AG08395 (cell line): ENCODE measurements at places on chromosomes 16 and 17.

- no peak for DNase-seq
Measured at GRCh38 chr17:1070411-1070810, 73.5 kb downstream of the TIMM22 start.

- DNase-seq, result no peak
Measured at GRCh38 chr16:25625620-25626019, 66.1 kb upstream of the HS3ST4 start.

- no peak for DNase-seq
Measured at GRCh38 chr16:31352376-31353115, 2.4 kb upstream of the ITGAX start.

GRCh38 chr16:70151391-70151790 lies 22.2 kb upstream of the CLEC18C start:
- DNase-seq, result peak; percentile 2

DNA sequence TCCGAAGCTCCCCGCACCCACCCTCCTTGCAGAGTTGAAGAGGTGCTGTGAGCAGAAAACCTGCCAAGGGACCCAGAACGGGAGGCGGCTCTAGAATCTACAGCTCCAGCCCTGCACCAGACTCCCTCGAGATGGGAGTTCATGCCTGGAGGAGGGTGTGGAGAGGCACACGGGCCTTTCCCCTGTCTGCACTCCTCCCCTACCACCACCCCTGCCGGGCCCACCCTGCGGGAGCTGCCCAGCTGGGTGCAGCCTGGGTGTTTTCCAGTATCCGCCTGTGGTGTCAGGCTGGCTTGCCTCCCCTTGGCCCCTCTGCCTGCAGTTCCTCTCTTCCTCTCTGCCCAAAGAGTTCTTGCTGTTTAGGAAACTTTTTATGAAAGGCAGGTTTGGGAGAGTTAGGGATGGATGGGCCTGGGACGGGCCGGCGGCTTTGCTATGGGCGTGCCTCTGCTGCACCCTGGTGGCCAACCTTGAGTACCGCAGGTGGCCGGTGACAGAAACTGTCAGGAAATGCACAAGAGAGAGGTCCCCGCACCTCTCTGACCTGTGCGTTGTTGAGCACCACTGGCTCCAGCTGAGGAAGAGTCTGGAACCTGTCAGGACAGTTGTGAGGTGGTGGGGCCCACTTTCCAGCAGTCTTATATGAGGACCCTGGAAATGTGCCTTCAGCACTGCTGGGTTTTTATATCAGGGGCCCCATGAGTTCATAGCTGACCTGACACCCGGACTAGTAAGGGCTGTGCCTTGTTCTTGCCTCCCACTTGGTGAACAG lies 354.1 kb downstream of the SEC14L1 start:
- peak; percentile 88 for DNase-seq

DNA sequence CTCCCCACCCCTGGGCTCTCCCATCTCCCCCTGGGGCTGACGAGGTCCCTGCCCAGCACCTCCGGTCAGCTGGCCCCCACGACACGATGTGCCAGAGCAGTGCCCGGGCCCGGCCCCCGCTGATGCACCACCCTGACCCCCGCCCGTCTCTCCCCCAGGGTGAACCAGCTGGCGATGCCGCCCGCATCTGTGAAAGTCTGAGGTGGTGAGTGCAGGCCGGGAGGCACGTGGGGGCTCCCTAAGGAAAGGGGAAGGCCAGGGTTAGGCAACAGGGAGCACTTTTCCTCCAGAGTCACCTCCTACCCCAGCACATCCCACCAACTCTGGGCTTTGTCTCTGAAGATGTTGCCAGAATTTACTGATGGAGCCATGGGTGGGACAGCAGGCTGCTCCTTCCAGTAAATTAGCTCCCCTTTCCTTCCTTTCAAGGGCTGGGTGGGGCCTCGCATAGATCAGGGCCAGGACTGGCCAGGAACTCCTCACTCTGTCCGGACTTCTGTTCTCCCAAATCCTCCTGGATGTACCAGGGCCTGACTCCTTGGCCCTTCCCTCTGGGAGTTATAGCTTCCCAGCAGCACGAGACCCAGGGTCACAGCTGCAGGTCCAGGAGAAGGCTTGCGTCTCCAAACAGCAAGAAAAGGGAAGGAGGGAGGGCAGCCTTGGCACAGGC lies 18.3 kb downstream of the MYBBP1A start:
- DNase-seq, result peak; percentile 50

- DNase-seq, result no peak
Measured at GRCh38 chr16:4625560-4626159, 1.0 kb downstream of the MGRN1 start.

DNA sequence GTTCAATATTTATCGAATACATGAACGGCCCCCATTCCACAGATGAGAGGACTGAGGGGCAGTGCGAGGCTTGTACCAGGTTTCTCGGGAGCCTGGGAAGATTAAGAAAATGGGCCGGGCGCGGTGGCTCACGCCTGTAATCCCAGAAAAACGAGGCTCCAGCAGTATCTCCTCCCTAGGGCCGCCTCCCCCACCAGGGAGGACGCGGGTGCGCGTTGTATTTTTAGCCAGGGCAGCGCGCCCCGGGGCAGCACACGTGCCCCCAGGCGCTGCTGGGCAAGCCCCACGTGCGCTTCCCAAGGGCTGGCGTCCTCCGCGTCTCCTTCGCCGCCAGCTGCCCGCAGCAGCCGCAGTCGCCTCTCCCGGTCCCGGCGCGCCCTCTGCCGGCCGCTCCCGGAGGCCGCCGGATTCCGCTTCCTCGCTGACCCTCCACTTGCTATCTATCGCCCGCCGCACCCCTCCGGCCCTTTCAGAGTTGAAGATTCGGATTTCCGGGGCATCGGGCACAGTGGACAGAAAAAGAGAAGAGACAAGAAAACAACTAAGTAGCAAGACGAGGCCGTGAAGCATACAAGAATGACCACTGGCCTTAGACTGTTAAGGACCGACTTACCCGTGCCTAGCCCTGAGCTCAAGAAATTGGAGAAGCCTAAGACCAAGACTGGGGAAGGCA lies 1.9 kb upstream of the YBX2 start:
- peak; percentile 87 for DNase-seq

GRCh38 chr17:47295037-47295873 lies 28.5 kb upstream of the EFCAB13 start:
- DNase-seq, result no peak

GRCh38 chr16:54878301-54878700 lies 52.4 kb upstream of the IRX5 start:
- peak; percentile 13 for DNase-seq

- no peak for DNase-seq
Measured at GRCh38 chr16:687499-687898, 2.7 kb downstream of the WDR24 start.

DNA sequence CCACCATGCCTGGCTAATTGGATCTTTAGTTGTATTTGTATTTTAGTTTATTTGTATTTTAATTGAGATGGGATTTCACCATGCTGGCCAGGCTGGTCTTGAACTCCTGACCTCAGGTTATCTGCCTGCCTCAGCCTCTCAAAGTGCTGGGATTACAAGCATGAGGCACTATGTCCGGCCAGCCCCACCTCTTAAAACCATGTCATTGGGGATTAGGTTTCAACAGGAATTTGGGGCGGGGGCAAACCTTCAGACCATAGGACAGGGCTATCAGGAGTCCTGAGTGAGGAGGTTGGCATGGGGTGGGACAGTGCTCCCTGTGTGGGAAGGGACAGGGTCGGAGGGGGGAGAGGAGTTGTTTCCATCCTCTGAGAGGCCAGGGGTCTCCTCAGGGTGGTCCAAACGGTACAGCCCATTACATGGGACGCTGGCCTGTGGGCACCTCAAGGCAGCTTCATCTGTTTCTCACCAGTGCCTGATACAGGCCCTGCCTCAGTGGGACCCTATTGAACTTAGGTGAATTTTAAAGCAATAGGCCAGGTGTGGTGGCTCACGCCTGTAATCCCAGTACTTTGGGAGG lies 21.6 kb downstream of the GAA start:
- no peak for DNase-seq

GRCh38 chr17:48198950-48199541 lies 91.5 kb downstream of the SNX11 start:
- DNase-seq, result no peak

DNA sequence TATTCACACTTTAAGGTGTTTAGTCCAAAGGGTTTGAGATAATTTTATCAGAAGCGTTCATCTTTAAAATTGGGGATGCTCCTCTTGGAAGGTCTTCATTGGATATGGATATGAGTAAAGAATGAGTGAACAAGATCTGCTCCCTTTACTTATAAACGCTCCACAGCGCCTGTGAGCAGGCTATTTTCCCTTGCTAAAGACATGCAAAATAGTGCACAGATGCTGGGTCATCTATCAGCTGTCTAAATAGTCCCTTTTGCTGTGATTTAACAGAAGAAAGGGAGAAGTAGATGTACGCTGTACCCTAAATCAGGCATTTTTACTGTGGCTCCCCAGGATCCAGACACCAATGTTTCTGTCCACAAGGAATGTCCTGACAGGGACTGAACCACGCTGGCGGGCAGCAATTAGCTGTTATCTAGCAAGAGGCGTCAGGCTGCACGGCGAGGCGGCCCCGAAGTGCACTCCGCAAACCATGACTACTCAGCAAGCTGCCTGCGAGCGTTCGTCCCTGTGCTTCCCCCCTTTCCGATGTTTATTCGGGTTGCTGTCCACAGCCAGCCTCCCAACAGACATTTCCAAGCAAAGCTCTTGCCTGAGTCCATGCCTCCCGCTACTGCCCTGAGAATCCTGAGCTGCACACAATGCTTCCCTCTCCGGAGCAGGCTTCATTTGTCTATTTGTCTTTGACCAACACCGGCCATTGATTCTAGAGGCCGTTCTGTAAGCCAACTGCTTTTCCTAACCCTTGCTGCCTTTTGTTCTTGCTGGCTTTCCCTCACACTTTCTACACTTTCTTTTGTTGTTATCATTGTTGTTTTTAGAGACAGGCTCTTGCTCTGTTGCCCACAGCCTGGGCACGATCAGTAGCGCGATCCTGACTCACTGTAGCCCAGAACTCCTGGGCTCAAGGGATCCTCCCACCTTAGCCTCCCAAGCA lies 55.7 kb upstream of the CNEP1R1 start:
- DNase-seq, result no peak

- DNase-seq, result no peak
Measured at GRCh38 chr17:57644326-57644725, 100.8 kb downstream of the CCDC182 start.

DNA sequence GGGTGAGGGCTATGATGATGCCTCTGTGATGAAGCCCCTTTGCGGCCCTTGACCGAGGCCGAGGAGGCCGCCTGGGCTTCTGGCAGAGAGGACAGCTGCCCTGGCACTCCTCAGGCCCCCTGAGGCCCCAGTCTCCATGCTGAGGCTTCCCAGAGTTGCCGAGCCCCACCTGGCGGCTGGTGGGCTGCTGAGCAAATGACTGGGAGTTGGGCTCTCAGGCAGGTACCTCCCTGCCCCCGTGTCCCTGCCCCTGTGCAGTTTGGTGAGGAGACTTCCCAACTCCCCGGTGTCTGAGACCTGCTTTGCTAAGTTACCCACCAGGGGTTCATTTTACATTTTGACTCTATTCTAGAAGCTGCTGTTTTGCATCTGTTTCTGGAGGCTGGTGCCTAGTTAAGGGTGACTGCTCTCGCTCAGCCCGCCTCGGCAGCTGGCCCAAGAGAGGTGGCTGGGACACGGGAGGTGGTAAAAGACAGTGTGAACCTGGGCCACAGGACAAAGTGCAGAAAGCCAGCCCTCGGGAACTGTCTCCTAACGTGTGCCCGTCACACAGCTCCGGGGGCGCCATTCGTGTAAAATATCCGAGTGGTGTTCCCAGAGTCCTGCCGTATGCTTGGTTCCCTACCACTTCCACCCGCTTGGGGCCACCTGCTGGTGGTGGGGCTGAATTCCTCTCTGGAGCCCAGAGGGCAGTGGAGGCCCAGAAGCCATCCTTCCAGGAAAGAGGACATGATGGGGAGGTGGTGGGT lies 134.5 kb downstream of the RAB11FIP4 start:
- peak; percentile 42 for DNase-seq

- no peak for DNase-seq
Measured at GRCh38 chr17:47064684-47065083, 85.6 kb upstream of the RPRML start.

- DNase-seq, result no peak
Measured at GRCh38 chr17:76570877-76571471, 14.7 kb downstream of the ST6GALNAC2 start.

- DNase-seq, result no peak
Measured at GRCh38 chr17:70355185-70355584, 185.9 kb downstream of the KCNJ2 start.

DNA sequence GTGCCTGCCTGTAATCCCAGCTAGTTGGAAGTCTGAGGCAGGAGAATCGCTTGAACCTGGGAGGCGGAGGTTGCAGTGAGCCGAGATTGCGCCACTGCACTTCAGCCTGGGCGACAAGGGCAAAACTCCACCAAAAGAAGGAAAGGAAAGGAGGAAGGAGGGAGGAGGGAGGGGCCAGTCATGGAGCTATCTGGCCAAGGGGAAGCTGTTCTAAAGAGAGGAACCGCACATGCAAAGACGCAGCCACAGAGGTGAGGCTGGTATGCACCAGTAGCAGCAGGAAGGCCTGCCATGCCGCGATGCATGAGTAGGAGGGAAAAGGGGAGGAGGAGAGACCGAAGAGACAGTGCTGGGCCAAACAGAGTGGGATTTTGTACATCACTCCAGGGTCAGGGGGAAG lies 35.9 kb downstream of the HSBP1 start:
- no peak for DNase-seq

GRCh38 chr17:41909088-41909487 lies 9.7 kb downstream of the ACLY start:
- no peak for DNase-seq

DNA sequence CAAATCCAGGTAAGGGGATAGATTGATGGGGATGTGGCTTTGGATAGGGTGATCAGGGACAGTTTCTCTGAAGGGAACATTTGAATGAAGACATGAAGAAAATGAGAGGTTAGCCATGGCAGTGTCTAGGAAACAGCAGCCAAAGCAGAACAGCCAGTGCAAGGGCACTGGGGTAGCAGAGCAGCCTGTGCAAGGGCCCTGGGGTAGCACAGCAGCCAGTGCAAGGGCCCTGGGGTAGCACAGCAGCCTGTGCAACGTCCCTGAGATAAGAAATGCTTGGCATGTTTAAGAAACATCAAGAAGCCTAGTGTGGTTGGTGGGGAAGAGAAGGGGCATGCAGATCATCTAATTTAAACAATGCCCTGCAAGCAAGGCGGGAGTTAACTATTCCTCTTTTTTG lies 128.5 kb downstream of the IRX5 start:
- no peak for DNase-seq

- DNase-seq, result no peak
Measured at GRCh38 chr17:68321556-68321954, 30.3 kb downstream of the ARSG start.

- DNase-seq, result no peak
Measured at GRCh38 chr16:67089101-67089500, 20.6 kb upstream of the PHAF1 start.

DNA sequence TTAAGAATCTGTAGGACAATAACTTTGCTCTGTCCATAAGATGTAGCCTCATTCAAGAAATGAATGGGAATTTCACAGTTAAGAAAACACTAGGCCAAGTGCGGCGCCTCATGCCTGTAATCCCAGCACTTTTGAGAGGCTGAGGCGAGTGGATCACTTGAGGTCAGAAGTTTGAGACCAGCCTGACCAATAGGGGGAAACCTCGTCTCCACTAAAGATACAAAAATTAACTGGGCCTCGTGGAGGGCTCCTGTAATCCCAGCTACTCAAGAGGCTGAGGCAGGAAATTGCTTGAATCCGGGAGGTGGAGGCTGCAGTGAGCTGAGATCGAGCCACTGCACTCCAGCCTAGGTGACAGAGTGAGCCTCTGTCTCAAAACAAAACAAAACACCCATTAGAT lies 19.9 kb upstream of the RSL1D1 start:
- no peak for DNase-seq
